ENCODE measurements at places on chromosomes 5 and 9.

- no peak for DNase-seq
Measured at GRCh38 chr9:98220911-98221310, 28.5 kb upstream of the CORO2A start.

- DNase-seq = no peak
Measured at GRCh38 chr9:101586651-101587050, 8.1 kb downstream of the PPP3R2 start.

- DNase-seq = no peak
Measured at GRCh38 chr5:40842351-40842750, 1.2 kb downstream of the CARD6 start.

- DNase-seq = no peak
Measured at GRCh38 chr5:14025569-14026286, 81.2 kb upstream of the DNAH5 start.

- no peak for DNase-seq
Measured at GRCh38 chr5:147400126-147400809, 109.6 kb downstream of the DPYSL3 start.

- DNase-seq = no peak
Measured at GRCh38 chr9:2934241-2934650, 90.4 kb upstream of the PUM3 start.

GRCh38 chr5:34832568-34832967 is 6.4 kb upstream of the TTC23L start:
- no peak for DNase-seq

Data from stimulated activated CD4-positive, alpha-beta T cell treated with anti-CD3 and anti-CD28 coated beads, Interleukin-4, amount 100 ng/mL, for 24 hours (primary cell).